ENCODE measurements at places on chromosomes 2 and 18. TPM values are rescaled to one million over a fixed set of nuclear protein-coding genes. Genes with fewer than 3 reads are reported as not detected.

The ZEB2 gene
- total RNA-seq: 65.4 TPM

The CFAP65 gene
- not detected for total RNA-seq

GRCh38 chr2:141199711-141200110 is 931.1 kb downstream of the LRP1B start:
- no peaks in the 10 kb centered on the region for H3K27me3 ChIP-seq
- no peak overlapping the region for H3K27ac ChIP-seq
- no peak for DNase-seq
- H3K4me3 ChIP-seq: no peak overlapping the region
- H3K36me3 ChIP-seq: no peaks in the 10 kb centered on the region
- no peaks in the 10 kb centered on the region for H3K4me1 ChIP-seq

DNA sequence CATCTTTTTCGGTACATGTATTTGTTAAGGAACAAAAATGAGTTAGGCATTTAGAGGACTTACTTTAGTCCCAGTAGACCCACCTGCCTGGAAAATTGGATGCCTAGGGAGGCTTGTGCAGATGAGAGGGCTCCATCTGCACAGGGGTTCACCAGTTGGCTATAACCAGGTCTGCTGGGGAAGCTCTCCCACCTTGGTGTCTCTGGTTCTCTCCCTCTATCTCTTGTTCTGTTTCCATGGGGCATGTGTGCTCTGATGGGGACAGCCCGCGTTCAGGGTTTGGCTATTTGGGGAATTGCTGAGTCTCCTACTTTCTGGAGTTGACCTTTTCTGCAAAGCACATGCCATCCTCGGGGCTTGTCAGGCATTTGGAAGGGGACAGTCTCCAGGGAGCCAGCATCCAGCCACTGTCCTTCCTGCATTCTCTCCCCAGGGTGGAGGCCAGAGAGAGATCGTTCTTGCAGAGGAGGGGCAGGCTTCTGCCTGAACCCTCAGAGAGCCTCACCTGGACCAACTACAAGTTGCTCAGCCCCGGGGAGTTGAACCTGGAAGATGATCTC is 157.3 kb downstream of the KLHL29 start:
- peaks cover 52% of the 10 kb centered on the region for H3K4me1 ChIP-seq
- no peak overlapping the region for H3K4me3 ChIP-seq
- no peaks in the 10 kb centered on the region for H3K36me3 ChIP-seq
- peaks cover 2% of the 10 kb centered on the region for H3K27me3 ChIP-seq
- DNase-seq: no peak

- no peak overlapping the region for H3K4me3 ChIP-seq
- no peaks in the 10 kb centered on the region for H3K27me3 ChIP-seq
- H3K36me3 ChIP-seq: peaks cover 17% of the 10 kb centered on the region
- DNase-seq: no peak
Observed at GRCh38 chr18:79147014-79147413, 77.8 kb downstream of the ATP9B start.

GRCh38 chr18:35267161-35267651 is 22.8 kb downstream of the ZSCAN30 start:
- no peak overlapping the region for H3K27ac ChIP-seq
- H3K4me3 ChIP-seq: no peak overlapping the region
- DNase-seq: no peak
- H3K27me3 ChIP-seq: peaks cover 3% of the 10 kb centered on the region
- peaks cover 65% of the 10 kb centered on the region for H3K36me3 ChIP-seq

- peaks cover 16% of the 10 kb centered on the region for H3K4me1 ChIP-seq
- peaks cover 7% of the 10 kb centered on the region for H3K36me3 ChIP-seq
- DNase-seq: peak; percentile 93
- no peaks in the 10 kb centered on the region for H3K27me3 ChIP-seq
- no peak overlapping the region for H3K4me3 ChIP-seq
Observed at GRCh38 chr2:55364189-55365055, 55.2 kb downstream of the CCDC88A start.

Data from HFFc6 (cell line).